ENCODE measurements at places on chromosomes 4 and X. TPM values are rescaled to one million over a fixed set of nuclear protein-coding genes. Genes with fewer than 3 reads are reported as not detected.

DDIT4L gene
- 0.25 TPM for total RNA-seq

GPR143 gene
- total RNA-seq: 0.98 TPM

ADRA2C gene
- 1.5 TPM for total RNA-seq

L1CAM gene
- 132 TPM for total RNA-seq

PRMT9 gene
- 9.3 TPM for total RNA-seq

CCDC110 gene
- 1.7 TPM for total RNA-seq

TMEM144 gene
- total RNA-seq: 1.2 TPM

SPARCL1 gene
- total RNA-seq: 68.4 TPM

OFD1 gene
- 18.2 TPM for total RNA-seq

MAP3K15 gene
- total RNA-seq: 0.74 TPM

UVSSA gene
- 7.9 TPM for total RNA-seq

POU4F2 gene
- total RNA-seq: not detected

TRAM1L1 gene
- 22.1 TPM for total RNA-seq

AKAP14 gene
- not detected for total RNA-seq

CXCL6 gene
- under 0.01 TPM for total RNA-seq

RS1 gene
- total RNA-seq: not detected

LRCH2 gene
- total RNA-seq: 40.8 TPM

DMRTC1 gene
- total RNA-seq: not detected

PDLIM3 gene
- total RNA-seq: 12.3 TPM

Data from temporal lobe (tissue), 4 donors.